ENCODE measurements at places on chromosomes 13 and 19. TPM values are rescaled to one million over a fixed set of nuclear protein-coding genes. Genes with fewer than 3 reads are reported as not detected.

TEX26 gene
- not detected for polyA plus RNA-seq

SYCN gene
- not detected for polyA plus RNA-seq

GJB2 gene
- polyA plus RNA-seq = 2.6 TPM

POU4F1 gene
- polyA plus RNA-seq = 8.5 TPM

TRIM13 gene
- polyA plus RNA-seq = 25.3 TPM

FGF14 gene
- polyA plus RNA-seq = 0.65 TPM

CEBPA gene
- 11.4 TPM for polyA plus RNA-seq

SLITRK5 gene
- polyA plus RNA-seq = 6.7 TPM

LRRC4B gene
- polyA plus RNA-seq = 11.2 TPM

SLC25A15 gene
- 11.8 TPM for polyA plus RNA-seq
